ENCODE measurements at places on chromosomes 13 and 19.

DNA sequence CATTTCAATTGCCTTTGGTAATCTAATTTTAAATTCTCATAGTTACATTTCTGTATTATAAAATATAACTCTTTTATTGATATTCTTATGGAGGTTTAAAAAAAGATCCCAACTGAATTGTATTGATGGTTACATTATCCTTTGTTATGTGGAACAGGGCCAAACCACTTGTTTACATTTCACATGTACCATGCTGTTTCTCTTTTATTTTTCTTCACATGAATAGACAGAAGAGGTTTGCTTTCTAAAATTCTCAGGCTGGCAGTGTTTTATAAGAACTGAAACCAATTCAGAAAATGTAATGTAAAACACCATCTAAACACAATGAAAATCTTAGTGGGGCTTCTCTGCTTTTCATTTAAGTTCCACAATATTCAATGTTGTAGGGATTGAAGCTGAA, 122.5 kb downstream of the GPC5 start:
- DNase-seq: no peak
- H3K27ac ChIP-seq: no peak overlapping the region
- H3K4me1 ChIP-seq: no peaks in the 10 kb centered on the region
- H3K4me3 ChIP-seq: no peak overlapping the region
- H3K36me3 ChIP-seq: no peaks in the 10 kb centered on the region
- H3K27me3 ChIP-seq: no peaks in the 10 kb centered on the region

DNA sequence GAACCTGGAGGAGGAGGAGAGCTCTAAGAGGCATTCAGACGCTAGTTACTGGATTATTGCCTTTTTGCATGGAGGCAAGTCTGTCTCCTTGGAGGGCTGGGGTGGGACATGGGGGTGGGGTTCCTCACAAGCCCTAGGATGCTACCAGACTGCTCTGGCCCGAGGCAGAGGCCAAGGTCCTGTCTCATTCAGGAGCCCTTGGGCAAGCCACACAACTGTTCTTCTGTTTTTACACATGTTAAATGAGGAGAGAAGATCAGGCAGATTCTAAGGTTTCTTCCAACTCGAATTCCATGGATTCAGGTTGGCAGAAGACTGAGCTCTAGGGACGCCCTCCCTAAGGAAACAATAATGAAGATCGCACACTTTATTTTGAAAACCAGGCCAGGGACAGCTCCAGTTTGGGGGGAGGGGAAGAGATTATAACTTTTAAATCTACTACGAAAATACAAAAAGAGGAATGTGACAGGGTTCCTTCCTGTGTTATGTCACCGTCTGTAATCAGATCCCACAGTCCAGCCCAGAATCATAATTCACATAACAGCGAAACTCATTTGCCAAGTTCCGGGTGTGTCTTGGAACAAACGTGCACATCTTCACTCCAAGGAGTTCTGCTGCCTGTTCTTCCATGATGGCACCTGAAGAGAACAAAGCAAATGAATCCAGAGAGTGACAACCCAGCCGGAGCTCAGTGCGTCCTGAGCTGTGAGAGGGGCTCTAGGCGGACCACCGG, 25.2 kb downstream of the IL17D start:
- H3K4me1 ChIP-seq: no peaks in the 10 kb centered on the region
- H3K27ac ChIP-seq: no peak overlapping the region
- DNase-seq: no peak
- H3K36me3 ChIP-seq: no peaks in the 10 kb centered on the region

GRCh38 chr19:43471091-43471490, 5.7 kb upstream of the LYPD3 start:
- H3K27ac ChIP-seq: no peak overlapping the region
- H3K4me1 ChIP-seq: peaks cover 22% of the 10 kb centered on the region
- H3K27me3 ChIP-seq: no peaks in the 10 kb centered on the region
- H3K36me3 ChIP-seq: no peaks in the 10 kb centered on the region
- no peak overlapping the region for H3K4me3 ChIP-seq

GRCh38 chr19:13492128-13492527, 14.2 kb downstream of the CACNA1A start:
- DNase-seq: no peak
- no peaks in the 10 kb centered on the region for H3K36me3 ChIP-seq
- no peaks in the 10 kb centered on the region for H3K4me1 ChIP-seq

- no peak for DNase-seq
- H3K27me3 ChIP-seq: no peaks in the 10 kb centered on the region
- H3K4me3 ChIP-seq: no peak overlapping the region
- H3K27ac ChIP-seq: no peak overlapping the region
These were observed 32.6 kb downstream of the SLC7A1 start for GRCh38 chr13:29562786-29563438.

GRCh38 chr19:38707512-38708114, 36.7 kb downstream of the CAPN12 start:
- DNase-seq: no peak
- no peak overlapping the region for H3K4me3 ChIP-seq
- H3K27me3 ChIP-seq: no peaks in the 10 kb centered on the region
- peaks cover 38% of the 10 kb centered on the region for H3K36me3 ChIP-seq
- no peaks in the 10 kb centered on the region for H3K4me1 ChIP-seq
- H3K27ac ChIP-seq: no peak overlapping the region

DNA sequence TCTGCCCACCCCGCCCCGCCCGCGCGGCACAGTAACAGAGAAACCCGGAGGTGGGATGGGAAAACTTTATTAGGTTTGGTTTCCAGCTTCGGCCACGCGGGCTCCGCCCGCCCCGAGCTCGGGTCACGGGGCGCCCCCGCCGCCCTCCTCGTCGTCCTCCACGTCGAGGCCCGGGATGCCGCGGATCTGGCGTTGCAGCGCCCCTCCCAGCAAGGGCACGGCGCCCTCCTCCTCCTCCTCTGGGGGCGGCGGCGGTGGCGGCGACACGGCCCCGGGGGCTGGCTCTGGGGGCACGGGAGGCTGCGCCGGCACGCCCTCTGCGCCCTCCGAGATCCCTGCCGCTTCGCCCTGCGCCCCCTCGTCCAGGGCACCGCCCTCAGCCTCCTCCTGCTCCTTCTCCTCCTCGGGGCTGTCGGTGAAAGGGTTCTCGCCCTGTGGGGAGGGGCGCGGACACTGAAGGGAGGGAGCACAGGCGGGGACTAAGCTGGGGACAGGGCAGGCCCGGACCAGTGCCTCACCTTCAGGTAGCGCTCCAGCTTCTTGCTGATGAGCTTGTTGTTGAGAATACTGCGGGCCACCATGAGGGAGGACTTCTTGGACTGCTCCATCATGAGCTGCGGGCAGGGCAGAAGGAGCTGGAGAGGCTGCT, 536 bp upstream of the AKAP8 start:
- DNase-seq: no peak
- peaks cover 39% of the 10 kb centered on the region for H3K4me1 ChIP-seq
- peak overlapping the region; percentile 84 for H3K4me3 ChIP-seq
- peaks cover 11% of the 10 kb centered on the region for H3K36me3 ChIP-seq
- no peaks in the 10 kb centered on the region for H3K27me3 ChIP-seq

DNA sequence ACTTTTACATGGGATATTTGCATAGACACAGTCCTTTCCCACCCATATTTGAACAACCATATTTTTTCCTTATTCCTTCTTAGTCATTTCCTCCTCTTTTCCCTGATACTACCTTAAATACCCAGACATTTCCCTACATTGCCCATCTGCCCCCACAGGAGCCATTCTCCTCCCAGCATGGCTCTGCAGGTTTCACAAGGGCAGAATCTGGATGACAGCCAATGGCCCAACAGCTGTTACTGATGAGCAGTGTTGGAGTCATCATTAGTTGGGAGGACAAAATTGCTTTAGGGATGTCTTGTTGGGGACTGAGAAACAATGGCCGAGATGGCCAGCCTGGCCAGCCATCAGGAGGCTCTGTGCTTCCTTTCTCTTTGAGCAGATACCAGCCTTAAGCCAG, 209.5 kb downstream of the KLF5 start:
- DNase-seq: no peak
- peaks cover 8% of the 10 kb centered on the region for H3K27me3 ChIP-seq
- H3K27ac ChIP-seq: no peak overlapping the region
- peaks cover 6% of the 10 kb centered on the region for H3K4me1 ChIP-seq

DNA sequence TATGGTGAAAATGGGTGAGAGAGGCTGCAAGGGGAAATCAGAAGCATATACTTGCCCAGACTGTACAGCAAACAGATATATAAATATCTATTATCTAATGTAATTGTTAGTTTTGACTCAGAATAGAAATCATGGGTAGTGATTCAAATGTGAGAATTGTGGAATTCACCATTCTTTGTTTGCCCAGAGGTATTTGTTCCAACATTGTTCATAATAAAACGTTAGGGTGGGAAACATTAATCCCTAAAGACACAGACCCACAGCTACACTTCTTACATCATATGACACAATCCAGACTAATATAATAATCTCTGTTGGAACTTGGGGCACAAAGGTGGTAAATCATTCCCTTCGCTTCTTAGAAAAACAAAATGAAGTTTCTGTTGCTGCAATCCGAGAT, 646.5 kb upstream of the SLITRK6 start:
- H3K4me3 ChIP-seq: no peak overlapping the region
- H3K27ac ChIP-seq: no peak overlapping the region
- H3K27me3 ChIP-seq: no peaks in the 10 kb centered on the region
- DNase-seq: no peak

DNA sequence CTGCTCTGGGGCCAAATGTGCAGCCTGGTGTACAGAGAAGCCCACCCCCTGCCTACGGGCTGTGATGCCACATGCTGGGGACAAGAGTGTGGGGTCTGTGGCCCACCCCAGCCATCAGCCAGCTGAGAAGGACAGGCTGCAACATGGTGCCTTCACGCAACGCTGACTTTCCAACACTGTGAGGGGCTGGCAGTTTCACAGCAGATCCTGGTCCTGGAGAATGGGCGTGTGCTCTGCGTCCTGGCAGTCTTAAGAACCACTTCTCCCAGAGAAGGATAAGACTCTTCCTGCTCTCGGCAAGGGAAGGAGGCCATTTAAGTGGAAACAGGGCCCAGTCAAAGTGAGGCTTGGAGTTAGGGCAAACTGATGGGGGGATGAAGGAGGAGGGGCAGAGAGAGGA, 4.6 kb downstream of the LRRC4B start:
- no peak overlapping the region for H3K27ac ChIP-seq
- peaks cover 2% of the 10 kb centered on the region for H3K4me1 ChIP-seq
- no peak overlapping the region for H3K4me3 ChIP-seq
- no peaks in the 10 kb centered on the region for H3K36me3 ChIP-seq
- H3K27me3 ChIP-seq: peaks cover 38% of the 10 kb centered on the region
- no peak for DNase-seq

DNA sequence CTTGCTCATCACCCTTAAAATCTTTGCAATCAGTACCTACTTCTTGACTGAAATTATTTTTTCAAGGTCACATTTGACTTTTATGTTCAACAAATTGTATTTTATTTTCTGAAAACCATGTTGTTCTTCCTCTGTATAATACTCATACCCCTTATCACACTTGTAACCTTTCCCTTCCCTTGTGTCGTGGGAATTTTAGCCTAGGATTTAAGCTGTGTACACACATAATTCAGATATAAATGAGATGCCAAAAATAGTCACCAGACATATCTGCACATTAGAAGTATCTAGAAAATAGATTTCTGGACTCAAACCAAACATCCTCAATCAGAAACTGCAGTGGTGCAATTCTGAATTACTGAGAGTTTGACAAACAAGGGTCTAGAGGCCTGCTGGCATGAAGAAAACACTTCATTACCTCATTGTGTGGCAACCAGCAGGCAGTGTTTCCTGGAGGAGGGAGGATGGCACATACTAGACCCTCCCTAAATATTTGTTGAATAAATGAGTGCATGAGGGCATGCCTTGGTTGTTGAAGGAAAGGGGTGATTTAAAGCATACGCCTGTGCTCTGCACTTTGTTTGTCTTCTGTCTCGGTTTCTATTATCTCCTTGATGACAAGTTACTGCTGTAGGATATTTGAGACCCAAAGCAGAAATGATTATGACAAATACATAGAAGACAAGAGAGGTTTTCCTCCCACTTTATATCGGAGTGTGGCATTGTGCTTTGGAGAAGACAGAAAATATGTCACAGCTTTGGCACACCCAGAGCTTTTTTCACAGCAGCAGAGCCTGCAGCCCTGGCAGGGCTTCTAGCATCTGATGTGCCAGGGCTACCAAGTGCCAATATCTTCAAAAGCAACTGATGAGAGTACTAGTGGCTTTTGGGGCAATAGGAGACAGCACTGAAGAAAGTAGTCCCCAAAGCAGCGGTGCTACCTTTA, 881.1 kb downstream of the PCDH9 start:
- H3K36me3 ChIP-seq: no peaks in the 10 kb centered on the region
- no peaks in the 10 kb centered on the region for H3K4me1 ChIP-seq
- no peak for DNase-seq
- H3K4me3 ChIP-seq: no peak overlapping the region
- H3K27me3 ChIP-seq: no peaks in the 10 kb centered on the region

DNA sequence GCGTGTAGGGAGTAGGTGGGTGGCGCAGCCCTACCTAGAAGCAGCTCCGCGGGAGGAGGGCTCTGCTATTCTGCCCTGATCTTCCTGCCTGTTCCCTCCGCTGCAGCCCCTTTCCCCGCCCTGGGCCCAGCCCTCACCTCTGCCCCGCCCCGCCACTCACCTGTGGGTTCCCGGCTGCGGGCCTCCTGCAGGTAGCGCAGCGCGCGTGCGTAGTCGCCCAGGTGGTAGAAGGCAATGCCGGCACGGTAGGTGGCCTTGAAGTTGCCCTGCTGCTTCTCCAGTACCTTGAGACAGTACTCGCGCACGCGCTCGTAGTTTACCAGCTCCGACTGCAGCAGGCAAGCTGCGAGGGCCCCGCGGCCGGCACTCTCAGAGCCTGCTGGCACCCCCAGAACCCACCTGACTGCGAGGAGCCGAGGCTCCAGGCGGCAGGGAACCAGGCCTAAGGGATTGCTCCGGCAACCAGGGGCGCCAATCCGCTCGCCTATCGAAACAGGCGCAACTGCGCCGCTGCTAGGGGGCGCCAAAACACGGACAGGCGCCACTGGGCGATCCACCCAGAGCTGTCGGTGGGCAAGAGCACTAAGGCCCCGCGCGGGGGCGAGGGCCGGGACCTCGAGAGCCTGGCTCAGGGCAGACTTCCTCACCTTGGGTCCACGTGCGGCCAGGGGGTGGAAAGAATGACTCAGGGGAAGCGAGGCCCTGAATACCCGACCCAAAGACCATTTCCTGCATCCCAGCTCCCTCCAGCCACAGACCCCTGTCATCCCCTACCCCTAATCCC, 965 bp downstream of the TTC9B start:
- no peak for DNase-seq
- no peak overlapping the region for H3K27ac ChIP-seq
- H3K4me1 ChIP-seq: peaks cover 9% of the 10 kb centered on the region
- H3K27me3 ChIP-seq: peaks cover 41% of the 10 kb centered on the region
- peaks cover 3% of the 10 kb centered on the region for H3K36me3 ChIP-seq

DNA sequence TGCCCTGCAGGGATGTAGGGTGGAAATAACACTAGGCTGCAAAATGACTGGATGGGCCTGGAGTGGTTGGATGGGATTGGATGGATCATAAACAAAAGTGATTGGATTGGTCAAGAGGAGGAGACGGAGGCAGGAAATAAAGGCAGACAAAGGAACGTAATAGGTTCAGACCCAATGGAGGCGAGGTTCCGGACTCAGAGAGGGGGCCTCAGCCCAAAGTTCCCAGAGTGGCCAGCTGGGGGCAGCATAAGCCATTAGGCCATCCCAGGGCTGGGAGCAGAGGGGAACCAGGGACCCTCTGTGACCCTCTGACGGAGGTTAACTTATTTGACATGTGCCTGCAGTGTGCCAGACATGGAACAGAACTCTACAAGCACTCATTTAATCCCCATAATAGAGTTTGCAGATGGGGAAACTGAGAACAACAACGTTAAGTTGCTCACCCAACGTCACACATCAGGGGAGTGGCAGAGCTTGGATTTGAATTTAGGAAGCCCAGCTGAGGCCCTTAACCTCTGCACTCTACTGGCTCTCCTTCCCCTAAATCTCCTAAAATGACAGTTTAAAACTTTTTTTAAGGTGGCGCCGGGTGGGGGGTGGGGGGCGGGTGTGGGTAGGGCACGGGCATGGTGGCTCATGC, 15.3 kb upstream of the MAP1S start:
- no peak overlapping the region for H3K27ac ChIP-seq
- no peaks in the 10 kb centered on the region for H3K4me1 ChIP-seq
- peak; percentile 76 for DNase-seq
- H3K36me3 ChIP-seq: no peaks in the 10 kb centered on the region
- no peak overlapping the region for H3K4me3 ChIP-seq
